Panc1 (cell line): ENCODE measurements at places on chromosomes 12 and 14. TPM values are rescaled to one million over a fixed set of nuclear protein-coding genes. Genes with fewer than 3 reads are reported as not detected.

DNA sequence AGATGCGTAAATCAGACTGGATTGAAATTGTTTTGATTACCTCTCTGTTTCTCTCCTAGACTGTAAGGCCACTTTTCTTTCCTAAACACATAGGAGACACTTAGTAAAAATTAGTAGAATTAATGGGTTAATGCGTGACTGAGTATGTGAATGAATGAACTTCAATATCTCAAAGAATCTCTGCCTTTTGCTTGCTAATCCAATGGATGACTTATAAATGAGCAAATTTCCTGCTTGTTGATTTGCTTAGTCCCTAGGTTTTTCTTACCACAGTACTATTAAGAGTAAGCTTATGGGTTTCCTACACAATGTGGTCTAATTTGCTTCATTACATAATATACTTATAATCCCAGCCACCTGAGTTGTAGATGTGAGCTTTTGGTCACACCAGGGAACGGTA lies 164.1 kb downstream of the SRGAP1 start:
- peaks cover 6% of the 10 kb centered on the region; the same call in 1 of the 2 replicates for H3K4me1 ChIP-seq
- no peak overlapping the region for H3K27ac ChIP-seq
- no peak for DNase-seq
- no peaks in the 10 kb centered on the region for H3K36me3 ChIP-seq
- H3K27me3 ChIP-seq = no peaks in the 10 kb centered on the region

MYH6 gene
- total RNA-seq = not detected

GRCh38 chr12:75959506-75959905 lies 72.1 kb downstream of the PHLDA1 start:
- no peaks in the 10 kb centered on the region for H3K27me3 ChIP-seq
- H3K27ac ChIP-seq = peak overlapping the region; percentile 99
- H3K4me3 ChIP-seq = no peak overlapping the region
- peaks cover 41% of the 10 kb centered on the region for H3K4me1 ChIP-seq
- DNase-seq = no peak
- no peaks in the 10 kb centered on the region for H3K36me3 ChIP-seq

AQP5 gene
- total RNA-seq = 0.72 TPM

- DNase-seq = no peak
- H3K27me3 ChIP-seq = no peaks in the 10 kb centered on the region
- H3K27ac ChIP-seq = no peak overlapping the region
- H3K4me1 ChIP-seq = no peaks in the 10 kb centered on the region
Measured at GRCh38 chr12:17169726-17170471, 563.9 kb upstream of the LMO3 start.

FAM186B gene
- total RNA-seq = 0.13 TPM

DNA sequence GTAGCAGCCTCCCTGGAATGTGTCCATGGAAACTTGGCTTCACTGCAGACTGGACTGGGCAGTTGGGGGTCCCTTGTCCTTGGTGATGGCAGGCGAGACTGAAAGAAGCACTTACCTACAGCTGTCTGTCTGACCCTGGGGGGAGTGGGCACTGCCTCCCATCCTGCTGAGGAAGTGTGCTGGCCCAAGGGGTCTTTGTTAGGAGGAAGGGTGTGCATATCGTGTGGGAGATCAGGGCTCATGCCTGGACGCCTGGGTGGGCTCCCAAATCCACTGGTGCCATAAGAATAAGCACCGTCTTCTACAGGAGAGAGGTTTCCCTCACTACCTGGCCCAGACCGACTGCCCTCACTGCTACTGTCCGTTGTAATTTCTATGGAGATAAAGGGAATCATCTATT lies 81.4 kb downstream of the PIWIL1 start:
- no peak overlapping the region for H3K27ac ChIP-seq
- H3K36me3 ChIP-seq = no peaks in the 10 kb centered on the region
- H3K4me1 ChIP-seq = no peaks in the 10 kb centered on the region
- H3K27me3 ChIP-seq = peaks cover 12% of the 10 kb centered on the region
- H3K4me3 ChIP-seq = no peak overlapping the region
- DNase-seq = no peak

LPCAT3 gene
- 54.3 TPM for total RNA-seq

KLHL33 gene
- total RNA-seq = not detected
